ENCODE measurements at places on chromosomes 2 and 18. TPM values are rescaled to one million over a fixed set of nuclear protein-coding genes. Genes with fewer than 3 reads are reported as not detected.

- peaks cover 17% of the 10 kb centered on the region for H3K27me3 ChIP-seq
- H3K4me1 ChIP-seq, result peaks cover 4% of the 10 kb centered on the region
- no peak overlapping the region for H3K27ac ChIP-seq
- H3K36me3 ChIP-seq, result no peaks in the 10 kb centered on the region
These were observed 11.2 kb upstream of the CXXC1 start for GRCh38 chr18:50298443-50299284.

GRCh38 chr2:9655441-9656269, 24.9 kb upstream of the YWHAQ start:
- H3K27ac ChIP-seq, result peak overlapping the region; percentile 90
- peak; percentile 86 for DNase-seq
- H3K36me3 ChIP-seq, result no peaks in the 10 kb centered on the region
- H3K4me1 ChIP-seq, result peaks cover 54% of the 10 kb centered on the region
- no peaks in the 10 kb centered on the region for H3K27me3 ChIP-seq

GRCh38 chr2:68253219-68254068, 1.1 kb upstream of the PPP3R1 start:
- peak; percentile 57 for DNase-seq
- peaks cover 50% of the 10 kb centered on the region for H3K4me1 ChIP-seq
- peak overlapping the region; percentile 90 for H3K27ac ChIP-seq
- H3K36me3 ChIP-seq, result peaks cover 24% of the 10 kb centered on the region

- no peak for DNase-seq
- no peaks in the 10 kb centered on the region for H3K27me3 ChIP-seq
- H3K36me3 ChIP-seq, result no peaks in the 10 kb centered on the region
- H3K27ac ChIP-seq, result no peak overlapping the region
These were observed 82.3 kb downstream of the LOXHD1 start for GRCh38 chr18:46574743-46575115.

DNA sequence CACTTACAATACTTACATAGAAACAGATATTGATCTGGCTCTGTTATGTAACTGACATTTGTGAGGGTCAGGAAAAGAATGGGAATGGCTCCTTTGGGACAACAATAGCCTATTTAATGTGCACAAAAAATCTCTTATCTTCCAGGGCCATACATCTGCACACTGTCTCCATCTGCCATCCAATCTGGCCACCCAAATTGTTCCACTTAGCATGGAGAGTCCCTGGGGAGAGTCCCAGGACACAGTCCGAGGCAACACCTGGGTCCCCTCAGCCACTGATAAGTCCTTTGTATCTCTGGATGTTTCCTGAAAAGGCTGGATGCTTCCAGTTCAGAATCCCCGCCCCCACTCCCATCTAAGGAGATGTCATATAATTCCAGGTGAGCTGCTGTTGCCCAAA, 274.2 kb upstream of the NCKAP5 start:
- peak overlapping the region; percentile 88 for H3K27ac ChIP-seq
- peaks cover 45% of the 10 kb centered on the region for H3K4me1 ChIP-seq
- no peaks in the 10 kb centered on the region for H3K36me3 ChIP-seq
- H3K27me3 ChIP-seq, result no peaks in the 10 kb centered on the region
- H3K4me3 ChIP-seq, result no peak overlapping the region

DNA sequence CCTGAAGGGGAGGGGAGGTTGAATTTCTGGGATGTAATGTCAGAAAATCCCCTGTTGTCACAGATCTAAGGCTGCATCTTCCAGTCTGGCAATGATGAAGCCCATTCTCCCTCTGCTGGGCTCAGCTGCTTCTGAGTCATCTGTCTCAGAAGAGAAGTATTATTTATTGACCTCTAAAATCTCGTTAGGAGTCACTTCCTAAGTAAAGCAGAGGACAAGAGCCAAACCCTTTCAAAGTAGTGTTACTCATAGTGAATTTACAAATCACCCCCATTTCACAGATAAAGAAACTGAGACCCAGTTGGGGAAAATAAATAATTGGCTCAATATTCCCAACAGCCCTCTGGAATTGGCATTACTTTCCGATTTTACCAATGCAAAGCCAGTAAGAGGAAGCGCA, 167.3 kb upstream of the SKOR2 start:
- no peaks in the 10 kb centered on the region for H3K4me1 ChIP-seq
- no peak overlapping the region for H3K4me3 ChIP-seq
- peaks cover 8% of the 10 kb centered on the region for H3K27me3 ChIP-seq
- no peaks in the 10 kb centered on the region for H3K36me3 ChIP-seq

GRCh38 chr2:112698834-112699515, 21.8 kb upstream of the NT5DC4 start:
- H3K36me3 ChIP-seq, result no peaks in the 10 kb centered on the region
- no peak overlapping the region for H3K27ac ChIP-seq
- no peaks in the 10 kb centered on the region for H3K27me3 ChIP-seq
- DNase-seq, result no peak
- no peak overlapping the region for H3K4me3 ChIP-seq

- no peak for DNase-seq
- H3K4me3 ChIP-seq, result no peak overlapping the region
- no peaks in the 10 kb centered on the region for H3K4me1 ChIP-seq
- no peaks in the 10 kb centered on the region for H3K27me3 ChIP-seq
- H3K27ac ChIP-seq, result no peak overlapping the region
These were observed 964.1 kb upstream of the NXPH2 start for GRCh38 chr2:139744273-139744672.

DNA sequence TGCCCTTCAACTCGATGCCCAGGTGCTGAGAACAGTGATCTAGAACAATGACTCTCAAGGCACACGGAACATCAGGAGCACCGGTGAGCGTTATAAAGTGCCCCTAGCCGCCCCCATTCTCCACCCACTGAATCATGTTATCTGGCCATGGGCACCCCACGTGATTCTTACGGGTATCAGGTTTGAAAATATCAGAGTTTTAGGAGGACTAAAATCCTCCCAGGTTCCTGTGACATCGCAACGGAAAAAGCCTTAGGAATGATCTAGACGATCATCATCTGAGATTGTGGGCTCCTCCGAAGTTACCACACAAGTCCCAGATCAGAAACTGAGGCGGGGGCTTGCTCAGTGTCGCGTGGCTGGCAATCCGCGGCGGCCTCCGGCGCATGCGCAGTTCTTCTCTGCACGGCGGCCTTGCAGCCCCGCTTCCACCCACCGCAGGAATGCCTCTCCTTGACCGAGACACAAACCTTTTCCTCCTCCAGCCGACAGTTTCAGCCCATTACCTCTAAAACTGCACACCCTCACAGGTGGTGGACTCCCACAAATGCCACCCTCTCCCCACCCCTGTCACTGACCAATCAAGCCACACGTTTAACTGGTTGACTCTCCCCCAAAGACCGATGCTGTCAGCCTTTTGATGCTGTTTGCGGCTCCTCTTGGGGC, 5.8 kb upstream of the MRPL33 start:
- H3K27me3 ChIP-seq, result no peaks in the 10 kb centered on the region
- H3K4me3 ChIP-seq, result no peak overlapping the region
- H3K36me3 ChIP-seq, result no peaks in the 10 kb centered on the region

DNA sequence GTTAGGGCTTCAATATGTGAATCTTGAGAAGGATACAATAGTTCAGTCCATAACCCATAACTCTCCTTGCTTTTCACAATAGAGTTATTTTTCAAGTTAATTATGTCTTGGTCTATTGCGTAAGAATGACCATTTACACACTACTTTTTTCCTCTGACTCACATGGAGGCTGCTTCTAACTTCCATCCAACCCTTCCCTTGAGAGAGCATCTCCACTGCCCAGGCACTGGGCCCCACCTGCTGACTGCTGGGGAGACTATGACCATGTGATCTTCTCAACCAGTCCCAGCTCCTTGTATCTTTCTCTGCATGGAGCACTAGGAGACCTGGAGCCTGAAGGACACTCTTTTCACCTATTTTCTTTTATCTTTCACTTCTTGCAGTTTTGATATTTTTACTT, 251.5 kb downstream of the GPD2 start:
- no peak overlapping the region for H3K27ac ChIP-seq
- no peaks in the 10 kb centered on the region for H3K4me1 ChIP-seq
- H3K36me3 ChIP-seq, result no peaks in the 10 kb centered on the region
- no peak overlapping the region for H3K4me3 ChIP-seq
- H3K27me3 ChIP-seq, result no peaks in the 10 kb centered on the region

DNA sequence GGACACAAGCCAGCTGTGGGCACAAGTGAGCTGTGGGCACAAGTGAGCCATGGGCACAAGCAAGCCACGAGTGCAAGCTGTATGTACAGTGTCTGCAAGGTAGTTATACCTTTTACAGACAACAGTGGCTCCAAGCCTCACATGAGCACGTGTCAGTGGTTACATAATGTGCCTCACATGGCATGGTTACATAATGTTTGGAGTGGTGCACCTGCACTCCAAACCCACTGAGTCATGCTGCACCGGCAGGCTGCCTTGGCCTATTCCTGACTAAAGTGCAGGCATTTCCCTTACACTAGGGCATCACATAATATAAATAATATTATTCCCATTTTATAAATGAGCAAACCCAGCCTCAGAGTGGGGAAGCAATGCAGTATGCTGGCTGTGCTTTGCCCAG, 62.6 kb downstream of the MARCO start:
- no peak overlapping the region for H3K4me3 ChIP-seq
- no peak for DNase-seq
- H3K27ac ChIP-seq, result no peak overlapping the region
- H3K4me1 ChIP-seq, result no peaks in the 10 kb centered on the region

GRCh38 chr2:144833075-144833637, 313.2 kb upstream of the ZEB2 start:
- DNase-seq, result no peak
- no peaks in the 10 kb centered on the region for H3K27me3 ChIP-seq
- H3K4me3 ChIP-seq, result no peak overlapping the region
- no peaks in the 10 kb centered on the region for H3K36me3 ChIP-seq

- no peak overlapping the region for H3K4me3 ChIP-seq
- H3K36me3 ChIP-seq, result no peaks in the 10 kb centered on the region
- DNase-seq, result peak; percentile 85
- peak overlapping the region; percentile 69 for H3K27ac ChIP-seq
These were observed 17.3 kb upstream of the AGXT start for GRCh38 chr2:240851078-240851991.

DNA sequence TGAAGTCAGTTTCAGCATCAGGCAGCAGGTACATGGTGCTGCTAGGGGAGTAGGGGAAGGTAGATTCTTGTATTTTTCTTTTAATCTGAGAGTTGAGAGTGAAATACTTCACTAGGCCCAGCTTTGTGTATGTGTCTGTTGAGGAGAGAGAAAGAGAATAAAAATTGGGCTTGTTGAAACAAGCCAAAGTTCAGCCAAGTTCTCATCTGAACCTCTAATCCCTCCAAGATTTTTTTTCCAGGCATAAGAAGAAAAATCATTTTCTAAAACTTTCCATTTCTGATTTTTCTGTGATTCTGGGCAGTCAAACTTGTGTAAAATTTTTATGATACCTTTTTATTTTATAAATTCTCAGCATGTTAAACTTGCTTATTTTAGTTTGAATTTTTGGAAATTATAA, 55.6 kb downstream of the PTPRM start:
- H3K27ac ChIP-seq, result no peak overlapping the region
- DNase-seq, result no peak
- peaks cover 39% of the 10 kb centered on the region for H3K4me1 ChIP-seq
- H3K4me3 ChIP-seq, result no peak overlapping the region
- no peaks in the 10 kb centered on the region for H3K36me3 ChIP-seq

DNA sequence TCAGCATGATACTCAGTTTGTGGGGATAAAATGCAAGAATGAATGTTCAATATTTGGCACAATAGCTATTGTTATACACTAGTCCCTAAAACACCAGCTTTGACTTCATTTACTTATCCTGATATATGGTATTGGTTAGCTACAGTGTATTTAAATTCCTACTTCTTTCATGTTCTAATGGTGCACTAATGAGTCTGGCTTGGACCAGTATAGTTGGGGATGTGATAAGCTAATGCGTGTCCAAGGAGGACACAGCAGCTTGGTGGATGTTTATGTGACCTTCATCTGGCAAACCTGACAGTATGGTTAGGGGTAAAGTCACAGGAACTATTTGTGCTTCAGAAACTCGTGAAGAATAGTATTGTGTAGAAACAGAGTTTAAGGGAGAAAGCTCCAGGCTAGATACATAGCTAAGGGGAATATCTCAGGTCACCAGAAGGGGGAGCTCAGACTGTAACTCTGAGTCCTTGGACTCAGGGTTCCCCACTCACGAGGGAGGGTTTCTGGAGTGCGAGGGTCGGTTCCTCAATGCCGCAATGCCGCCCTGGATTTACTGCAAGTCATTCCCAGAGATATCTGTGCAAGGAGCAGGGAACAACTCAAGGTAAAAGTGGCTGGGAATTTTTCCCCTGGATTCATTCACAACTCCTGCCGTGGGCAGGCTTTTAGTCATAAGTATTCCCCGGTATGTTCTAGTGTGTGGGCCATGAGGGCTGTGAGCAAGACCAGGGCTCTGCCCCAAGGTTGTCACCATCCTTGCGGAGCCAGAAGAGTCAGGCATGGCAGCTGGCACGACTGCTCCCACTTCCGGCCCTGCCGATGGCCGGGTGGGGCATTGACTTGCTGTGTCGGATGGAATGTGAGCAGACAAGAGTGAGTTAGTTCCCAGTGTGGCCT, 14.5 kb downstream of the IL1R2 start:
- no peaks in the 10 kb centered on the region for H3K27me3 ChIP-seq
- no peak overlapping the region for H3K4me3 ChIP-seq
- no peak overlapping the region for H3K27ac ChIP-seq
- DNase-seq, result no peak

GRCh38 chr18:50558948-50559751, 737 bp upstream of the MAPK4 start:
- no peaks in the 10 kb centered on the region for H3K36me3 ChIP-seq
- peaks cover 8% of the 10 kb centered on the region for H3K4me1 ChIP-seq

GRCh38 chr18:7617738-7618422, 50.8 kb downstream of the PTPRM start:
- peak; percentile 95 for DNase-seq
- peak overlapping the region; percentile 14 for H3K4me3 ChIP-seq
- no peaks in the 10 kb centered on the region for H3K27me3 ChIP-seq
- peaks cover 37% of the 10 kb centered on the region for H3K4me1 ChIP-seq
- H3K36me3 ChIP-seq, result no peaks in the 10 kb centered on the region
- H3K27ac ChIP-seq, result peak overlapping the region; percentile 86

Gene C2orf72
- total RNA-seq, result 0.41 TPM

Gene FKBP7
- 70.7 TPM for total RNA-seq

Gene DLX1
- total RNA-seq, result 4.9 TPM

Gene CAB39
- total RNA-seq, result 108 TPM

Gene FNDC4
- total RNA-seq, result 2.2 TPM

Data from SJSA1 (cell line).